Hematopoietic multipotent progenitor cell (in vitro differentiated cells): ENCODE measurements at places on chromosomes 4 and X. TPM values are rescaled to one million over a fixed set of nuclear protein-coding genes. Genes with fewer than 3 reads are reported as not detected.

GRCh38 chr4:113024388-113024787 lies 25.1 kb upstream of the ANK2 start:
- DNase-seq: no peak

DNA sequence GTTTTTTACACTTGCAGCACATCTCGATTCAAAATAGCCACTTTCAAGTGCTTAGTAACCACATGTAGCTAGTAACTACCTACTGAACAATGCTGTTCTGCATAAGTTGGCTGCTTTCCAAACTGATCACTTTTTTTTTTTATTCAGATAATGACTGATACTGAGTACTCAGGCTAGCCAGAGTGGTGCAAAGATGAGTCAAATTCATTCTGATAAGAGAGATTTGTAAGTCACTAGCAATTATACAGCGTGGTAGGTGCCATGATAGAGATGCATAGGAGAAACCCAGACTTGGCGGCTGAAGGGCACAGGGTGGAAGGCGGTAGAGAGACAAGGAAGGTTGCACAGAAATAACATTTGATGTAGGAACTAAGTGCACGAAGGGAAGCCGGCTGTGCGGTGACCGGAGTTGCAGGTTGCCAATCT lies 357 bp upstream of the IGBP1 start:
- peak; percentile 35 for DNase-seq

DNA sequence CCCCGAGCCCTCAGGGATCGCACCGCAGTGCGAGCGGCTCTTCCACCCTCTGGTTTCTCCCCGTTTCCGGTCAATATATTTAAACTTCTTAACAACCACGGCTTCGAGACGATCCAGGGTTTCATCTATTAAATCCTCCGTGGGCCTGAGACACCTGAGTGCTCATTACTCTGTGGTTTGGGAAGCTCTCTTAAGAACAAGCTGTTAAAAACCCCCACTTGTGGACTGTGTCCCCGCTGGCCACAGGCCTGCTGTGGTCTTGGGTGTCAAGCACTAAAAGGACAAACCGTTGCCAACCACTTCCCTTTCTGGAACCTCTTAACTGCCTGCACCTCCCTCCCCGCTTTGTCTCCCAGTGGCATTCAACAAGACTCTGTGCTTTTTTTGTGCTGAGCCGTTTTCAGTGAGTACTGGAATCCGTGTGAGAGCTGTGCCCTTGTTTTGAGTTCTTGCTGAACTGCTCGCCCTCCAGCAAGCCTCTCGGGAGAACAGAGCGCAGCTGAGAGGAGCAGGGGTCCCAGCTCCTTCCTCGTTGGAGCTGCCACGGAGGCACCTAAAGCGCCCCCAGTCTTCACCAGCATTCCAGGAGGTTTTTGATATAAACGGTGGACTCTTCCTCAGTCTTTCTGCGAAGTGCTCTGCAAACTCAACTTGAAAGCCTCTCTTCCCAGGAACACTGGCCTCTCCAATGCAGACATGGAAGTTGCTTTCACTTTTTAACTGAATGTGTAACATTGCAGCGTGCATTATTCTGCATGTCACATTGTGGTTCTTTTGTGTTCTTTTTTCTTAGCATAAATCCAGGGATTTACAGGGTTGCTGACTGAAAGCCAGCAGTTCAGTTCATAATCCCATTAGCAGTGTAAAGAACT lies 691 bp upstream of the IGFBP7 start:
- DNase-seq: peak; percentile 97

GRCh38 chr4:8710946-8711345 lies 118.4 kb downstream of the CPZ start:
- DNase-seq: no peak

DNA sequence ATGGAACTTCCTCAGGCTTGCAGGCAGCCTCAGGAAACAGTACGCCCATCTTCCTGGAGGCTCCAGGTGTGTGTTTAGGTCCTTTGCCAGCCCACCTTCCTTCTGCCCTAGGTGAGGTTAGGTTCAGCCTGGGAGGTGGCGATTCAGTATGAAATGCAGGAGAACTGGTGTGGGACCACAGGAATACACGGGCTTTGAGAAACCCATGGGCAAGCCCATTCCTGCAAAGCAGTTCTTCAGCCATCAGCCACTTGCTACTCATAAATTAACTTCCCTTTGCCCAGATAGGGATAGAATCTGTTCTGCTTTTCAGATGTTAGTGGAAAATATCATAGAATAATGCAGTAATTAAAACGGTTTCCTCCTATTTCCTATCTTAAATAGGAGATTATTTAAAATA lies 32.2 kb downstream of the TBC1D14 start:
- no peak for DNase-seq

- DNase-seq: peak; percentile 15
Measured at GRCh38 chrX:40646489-40647306, 663 bp downstream of the CXorf38 start.

DNA sequence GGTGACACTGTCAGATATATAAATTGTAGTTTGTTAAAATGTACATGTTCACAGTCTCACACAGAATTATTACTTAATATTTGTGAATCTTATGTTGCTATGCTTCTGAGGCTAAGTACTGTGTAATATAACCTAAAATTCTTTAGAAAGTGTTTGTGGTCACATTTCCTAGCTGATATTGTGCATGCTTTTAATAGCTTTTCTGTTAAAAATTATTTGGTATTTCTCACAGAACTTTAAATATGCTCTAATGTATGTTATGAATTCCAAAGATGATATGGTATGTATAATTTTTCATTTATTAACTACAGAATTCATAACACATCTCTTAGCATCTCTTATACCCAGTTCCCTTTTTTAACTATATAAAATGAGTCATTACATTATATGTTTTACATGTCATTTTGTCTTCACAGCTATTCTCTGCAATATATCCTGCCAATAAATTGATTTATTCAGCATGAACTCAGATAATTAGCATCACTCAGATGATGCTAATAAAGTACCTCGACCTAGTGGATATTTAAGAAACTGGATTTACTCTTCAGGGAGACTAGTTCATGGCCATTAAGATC lies 9.3 kb downstream of the PTPN13 start:
- DNase-seq: no peak

DNA sequence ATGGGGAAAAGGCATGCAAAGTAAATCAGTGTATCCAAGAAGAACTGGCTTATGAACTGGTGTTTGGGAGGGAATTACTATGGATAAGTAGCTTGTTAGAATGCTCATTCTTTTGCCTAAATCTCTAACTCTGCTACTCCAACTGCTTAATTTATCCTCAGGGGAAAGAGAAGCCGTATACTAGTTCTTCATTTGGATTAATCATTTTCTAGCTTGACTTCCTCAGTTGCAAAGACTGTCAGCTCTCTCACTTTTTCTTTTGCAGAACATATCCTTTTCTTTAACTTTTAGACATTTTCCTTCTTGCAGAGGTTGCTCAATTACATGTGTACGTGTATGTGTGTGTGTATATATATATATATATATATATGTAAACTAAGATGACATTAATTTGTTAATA lies 21.9 kb downstream of the GPRIN3 start:
- no peak for DNase-seq

- DNase-seq: peak; percentile 36
Measured at GRCh38 chr4:15729910-15730533, 27.2 kb downstream of the BST1 start.

- no peak for DNase-seq
Measured at GRCh38 chr4:174461466-174462106, 60.7 kb downstream of the HPGD start.

Gene EFHC2
- total RNA-seq: 7.3 TPM

Gene PRKG2
- total RNA-seq: 21.0 TPM

DNA sequence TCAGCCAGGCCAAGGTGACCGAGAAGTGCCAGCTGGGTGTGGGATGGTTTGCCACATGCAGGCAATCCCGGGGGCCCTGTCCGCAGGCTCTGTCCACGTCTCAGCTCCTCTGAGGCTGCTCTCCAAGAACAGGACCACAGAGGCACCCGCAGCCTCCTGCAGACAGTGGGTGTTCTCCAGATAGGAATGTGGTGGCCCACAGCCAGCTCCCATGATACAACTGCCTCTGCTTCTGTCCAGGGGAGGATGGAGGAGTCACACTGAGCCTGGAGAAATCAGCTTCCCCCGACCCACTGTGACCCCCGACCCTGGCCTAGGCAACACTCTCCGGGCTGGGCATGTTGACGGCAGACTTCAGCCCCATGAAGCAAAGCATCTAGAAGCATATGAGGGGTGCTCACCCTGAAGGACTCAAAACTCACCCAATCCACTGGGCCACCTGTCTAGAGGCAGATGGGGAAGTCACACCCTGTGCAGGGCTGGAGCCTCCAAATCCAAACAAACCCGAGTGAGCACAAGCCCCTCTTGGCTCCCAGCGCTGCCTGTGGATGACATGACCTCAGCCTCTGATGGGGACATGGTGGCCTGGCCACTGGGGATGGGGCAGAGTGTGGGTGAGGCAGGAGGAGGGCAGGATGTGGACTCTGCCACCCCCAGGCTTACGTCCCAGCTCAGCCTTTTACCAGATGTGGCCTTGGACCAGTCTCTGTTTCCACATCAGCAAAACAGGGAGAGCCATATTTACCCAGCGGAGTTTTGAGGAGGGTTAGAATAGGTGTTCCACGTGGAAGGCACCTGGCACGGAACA lies 102.3 kb downstream of the PSAPL1 start:
- DNase-seq: no peak

DNA sequence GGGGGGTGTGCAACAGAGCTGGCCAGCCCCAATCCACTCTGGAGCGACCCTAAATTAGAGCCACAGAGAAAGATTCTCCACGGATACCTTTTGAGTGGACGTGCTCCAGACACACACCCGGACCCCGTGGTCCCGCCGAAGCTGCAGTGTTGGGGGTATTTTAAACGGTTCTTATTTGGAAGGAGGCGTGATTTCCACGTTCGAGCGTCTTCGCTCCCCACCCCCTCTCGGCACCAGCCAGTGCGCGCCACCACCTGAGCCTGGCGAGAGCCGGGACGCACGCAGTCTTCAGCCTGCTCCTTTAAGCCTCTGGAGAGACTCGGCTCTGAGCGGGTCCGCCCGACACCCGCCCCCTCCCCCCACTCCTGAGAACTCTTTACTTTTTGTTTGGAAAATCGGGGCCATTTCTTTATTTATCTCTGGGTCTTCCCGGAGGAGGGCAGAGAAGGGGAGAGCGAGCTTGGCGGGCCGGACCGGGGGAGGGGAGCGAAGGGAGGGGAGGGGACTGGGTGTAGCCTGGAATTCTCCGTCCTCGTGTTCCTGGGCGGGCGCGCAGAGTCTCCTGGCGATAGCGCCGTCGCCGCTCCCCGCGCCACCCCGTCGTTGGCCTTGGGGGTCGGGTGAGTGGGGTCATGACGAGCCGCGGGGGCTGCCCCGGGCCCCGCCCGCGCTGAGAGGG lies 668 bp upstream of the PTCHD1 start:
- no peak for DNase-seq

DNA sequence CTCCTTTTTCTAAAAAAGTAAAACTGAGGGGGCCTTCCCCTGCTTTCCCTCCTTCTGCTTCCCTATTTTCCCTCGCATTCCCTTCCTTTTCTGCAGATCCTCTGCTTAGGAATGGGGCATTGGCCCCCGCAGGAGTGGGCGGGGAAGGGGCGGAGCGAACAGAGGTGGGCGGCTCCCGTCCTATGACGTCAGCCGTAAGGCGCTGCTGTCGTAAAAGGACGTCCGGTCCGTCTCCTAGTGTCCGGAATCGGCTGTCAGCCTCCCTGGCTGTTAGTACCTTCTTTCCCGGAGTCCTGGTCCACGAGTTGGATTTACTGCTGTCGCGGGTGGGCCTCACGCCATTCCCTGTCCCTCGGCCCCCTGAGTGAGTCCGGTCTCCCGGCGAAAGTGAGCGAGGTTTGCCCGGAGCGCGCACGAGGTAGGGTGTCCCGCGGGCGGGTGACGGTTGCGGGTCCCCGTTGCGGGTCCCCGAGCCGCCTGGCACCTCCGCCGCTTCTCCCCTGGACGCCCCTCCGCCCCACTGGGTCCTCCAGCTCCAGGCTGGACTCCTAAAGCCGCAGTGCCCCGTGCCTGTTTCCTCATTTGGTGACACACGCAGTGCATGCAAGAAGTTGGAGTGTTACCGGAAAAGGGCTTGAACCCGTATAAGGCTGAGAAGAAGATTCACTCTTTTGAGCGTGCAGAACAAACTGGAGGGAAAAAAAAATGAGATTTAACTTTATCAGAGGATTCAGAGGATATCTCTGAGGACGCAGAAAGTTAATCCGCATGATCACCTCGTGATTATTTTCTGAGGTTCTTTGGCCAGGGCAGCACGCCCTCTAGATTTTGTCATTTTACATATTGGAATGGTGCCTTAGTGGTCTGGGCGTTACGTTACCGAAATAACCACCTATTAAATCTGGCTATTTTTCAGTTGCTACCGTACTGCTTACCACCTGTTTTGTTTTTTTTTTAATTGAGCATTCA lies at the start of gene ZNF330:
Gene ZNF330, plus strand, starts transcription at position 205 of the 969 bp plus-strand sequence. CDS start 1,477 bp downstream, outside the sequence.
- peak; percentile 78 for DNase-seq

DNA sequence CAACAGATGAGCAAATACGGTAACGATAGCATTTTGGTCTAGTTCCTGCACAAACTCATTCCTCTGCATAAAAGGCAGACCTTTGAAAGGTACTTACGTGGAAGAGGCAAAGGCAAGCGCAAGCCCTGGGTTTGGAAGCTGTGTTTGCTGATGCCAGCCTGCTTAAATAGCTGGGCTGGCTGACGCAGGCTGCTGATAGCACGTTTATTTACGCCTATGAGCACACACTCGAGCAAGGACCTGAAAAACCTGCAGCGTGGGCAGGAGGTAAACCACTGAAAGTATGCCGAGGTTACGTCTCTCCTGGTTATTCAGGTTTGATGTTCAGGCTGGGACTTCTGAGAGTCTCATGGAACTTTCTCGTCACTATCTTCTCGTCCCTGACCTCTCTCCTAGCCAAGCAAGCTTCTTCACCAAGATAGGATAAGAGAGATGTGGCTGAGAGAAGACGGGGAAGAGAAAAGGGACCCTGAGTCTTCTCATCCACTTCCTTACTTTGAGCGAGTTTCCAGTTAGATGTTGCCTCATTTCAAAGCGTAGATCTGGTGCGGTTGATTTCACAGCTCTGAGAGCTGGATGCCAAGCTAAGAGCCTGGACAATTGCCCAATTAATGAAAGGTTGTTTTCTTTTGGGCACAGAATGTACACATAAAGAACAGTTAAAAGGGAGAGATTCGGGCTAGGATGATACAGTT lies at the start of gene HOPX:
Gene HOPX, minus strand, starts transcription at position 139 of the 695 bp plus-strand sequence. CDS start 23,480 bp downstream, outside the sequence.
- DNase-seq: peak; percentile 53

GRCh38 chr4:167475951-167476350 lies 241.7 kb upstream of the SPOCK3 start:
- DNase-seq: no peak

DNA sequence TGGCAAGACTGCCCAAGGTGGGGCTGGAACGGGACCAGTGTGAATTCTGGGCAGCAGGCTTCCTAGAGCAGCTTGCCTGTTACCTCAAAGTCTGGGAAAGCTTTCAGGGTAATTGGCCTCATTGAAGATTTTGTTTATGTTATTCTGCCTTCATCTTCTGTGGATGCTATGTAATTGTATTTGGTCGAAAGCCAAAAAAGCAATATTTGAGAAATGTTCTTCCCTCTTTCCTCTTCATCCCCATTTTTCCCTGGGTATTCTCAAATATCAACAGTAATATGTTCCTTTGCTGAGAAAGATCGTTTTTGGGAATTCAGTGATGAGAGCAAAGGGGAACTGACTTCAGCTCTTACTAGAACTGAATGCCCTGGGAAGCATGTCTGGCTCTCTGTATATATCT lies 12.9 kb downstream of the TMEM131L start:
- no peak for DNase-seq
